ENCODE measurements at places on chromosomes 12 and 14. TPM values are rescaled to one million over a fixed set of nuclear protein-coding genes. Genes with fewer than 3 reads are reported as not detected.
A peak's percentile ranks its signal among the peaks of the same experiment; 100 is the strongest.

Gene PPP1R1A
- total RNA-seq = 10.3 TPM

Gene INSM2
- not detected for total RNA-seq

Gene NRL
- 0.92 TPM for total RNA-seq

- no peak for DNase-seq
Observed at GRCh38 chr12:85018098-85018497, 18.0 kb downstream of the TSPAN19 start.

DNA sequence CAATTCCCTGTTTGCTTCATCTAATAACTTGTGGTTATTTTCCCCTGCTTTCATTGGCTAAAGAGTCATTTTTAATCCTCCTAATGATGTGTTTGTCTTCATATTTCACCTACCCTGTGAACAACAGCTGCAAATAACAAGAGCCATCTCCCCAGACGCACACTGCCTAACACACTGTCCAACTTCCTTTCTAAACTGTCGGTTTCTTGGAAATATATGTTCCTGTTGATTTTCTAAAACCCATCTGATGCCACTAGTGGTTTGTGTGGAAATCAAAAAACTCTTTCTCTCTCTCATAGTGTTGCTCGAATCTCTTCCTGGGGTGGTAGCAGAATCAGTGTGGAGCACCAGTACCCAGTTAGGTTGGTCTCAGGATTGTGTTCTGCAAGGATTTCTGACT lies 226.9 kb downstream of the EPS8 start:
- DNase-seq = no peak

DNA sequence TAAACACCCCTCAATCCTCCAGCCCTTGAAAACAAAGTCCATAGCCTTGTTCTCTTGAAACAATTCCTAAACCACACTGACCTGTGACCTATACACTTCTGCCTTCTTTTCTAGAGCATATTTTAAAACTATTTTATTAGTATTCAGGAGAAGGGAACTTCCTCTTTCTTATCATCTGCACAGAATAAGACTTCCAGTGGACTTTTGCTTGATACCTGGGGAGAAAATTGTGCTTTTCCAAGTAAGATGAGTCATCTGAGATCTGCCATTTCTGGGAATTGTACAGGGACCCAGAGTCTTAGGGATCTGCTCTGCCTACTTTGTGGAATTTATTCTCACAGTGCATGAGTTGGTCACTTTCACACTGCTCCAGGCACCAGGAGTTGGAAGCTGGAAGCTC lies 10.5 kb upstream of the WNT5B start:
- no peak for DNase-seq

DNA sequence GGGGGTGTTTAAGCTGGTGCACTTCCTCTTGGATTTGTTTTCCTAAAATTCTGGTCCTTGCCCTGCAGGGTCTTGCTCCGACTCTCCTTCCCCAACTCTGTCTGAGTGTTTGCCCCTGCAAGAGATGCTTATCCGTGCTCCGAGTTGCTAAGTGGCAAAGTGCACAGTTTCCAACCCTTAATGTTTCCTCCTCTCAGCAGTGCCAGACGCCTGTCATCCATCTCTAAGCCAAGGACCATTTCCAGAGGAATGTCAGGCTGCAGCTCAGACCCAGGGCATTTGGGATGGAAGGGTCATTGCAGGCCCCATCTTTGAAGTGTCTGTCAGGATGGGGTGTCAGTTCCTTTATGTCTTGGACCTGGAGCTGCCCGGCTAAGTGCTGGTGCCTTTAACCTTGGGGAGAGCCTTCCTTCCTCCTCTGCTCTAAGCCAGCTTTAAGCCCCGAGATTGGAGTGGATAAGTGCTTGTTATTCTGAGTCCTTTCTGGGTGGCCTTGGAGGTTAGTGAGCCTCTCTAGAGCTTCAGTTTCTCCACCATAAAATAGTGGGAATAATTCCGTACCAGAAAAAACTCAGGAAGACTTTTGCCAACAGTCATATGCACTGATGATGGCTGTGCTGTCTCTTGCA lies 15.0 kb downstream of the WNT5B start:
- DNase-seq = no peak

GRCh38 chr12:104381731-104382480 lies 74.8 kb upstream of the CHST11 start:
- peak; percentile 32 for DNase-seq

- no peak for DNase-seq
Observed at GRCh38 chr12:82886671-82887340, 200.1 kb downstream of the TMTC2 start.

DNA sequence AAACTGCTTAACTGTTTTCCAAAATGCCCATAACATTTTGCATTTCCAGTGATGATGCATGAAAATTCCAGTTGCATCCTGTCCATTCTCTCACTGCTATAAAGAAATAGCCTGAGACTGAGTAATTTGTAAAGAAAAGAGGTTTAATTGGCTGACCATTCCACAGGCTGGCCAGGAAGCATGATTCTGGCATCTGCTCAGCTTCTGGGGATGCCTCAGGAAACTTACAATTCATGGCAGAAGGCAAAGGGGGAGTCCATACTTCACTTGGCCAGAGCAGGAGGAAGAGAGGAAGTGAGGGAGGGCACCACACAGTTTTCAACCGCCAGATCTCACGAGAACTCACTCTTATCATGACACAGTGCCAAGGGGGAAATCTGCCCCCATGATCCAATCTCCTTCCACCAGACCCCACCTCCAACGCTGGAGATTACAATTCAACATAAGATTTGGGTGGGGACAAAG lies 18.2 kb upstream of the CLEC2D start:
- DNase-seq = no peak

DNA sequence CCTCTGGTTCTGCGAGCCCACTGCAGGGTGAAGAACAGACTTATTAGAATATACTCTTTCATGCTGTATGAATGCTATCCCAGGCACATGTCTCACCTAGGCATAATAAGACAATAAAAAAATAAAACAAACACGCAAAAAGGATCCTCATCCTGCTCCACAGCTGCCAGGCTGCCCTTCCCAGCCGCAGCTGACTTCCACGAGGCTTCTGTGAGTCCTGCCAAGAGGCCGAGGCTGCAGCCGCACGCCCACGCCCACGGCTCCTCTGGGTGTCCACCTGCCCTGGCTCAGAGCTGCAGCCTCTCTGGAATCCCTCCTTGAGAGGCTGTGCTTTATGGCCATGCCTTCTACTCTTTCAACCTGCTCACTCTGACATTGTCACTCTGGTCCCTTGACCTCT lies 6.9 kb downstream of the SMIM41 start:
- DNase-seq = no peak

GRCh38 chr12:65189028-65189718 lies 19.8 kb downstream of the LEMD3 start:
- no peak for DNase-seq

Data from thoracic aorta (tissue), 2 donors.